ENCODE measurements at places on chromosomes 7 and 10.

- DNase-seq, result no peak
Observed at GRCh38 chr7:6266699-6267098, 5.7 kb downstream of the CYTH3 start.

DNA sequence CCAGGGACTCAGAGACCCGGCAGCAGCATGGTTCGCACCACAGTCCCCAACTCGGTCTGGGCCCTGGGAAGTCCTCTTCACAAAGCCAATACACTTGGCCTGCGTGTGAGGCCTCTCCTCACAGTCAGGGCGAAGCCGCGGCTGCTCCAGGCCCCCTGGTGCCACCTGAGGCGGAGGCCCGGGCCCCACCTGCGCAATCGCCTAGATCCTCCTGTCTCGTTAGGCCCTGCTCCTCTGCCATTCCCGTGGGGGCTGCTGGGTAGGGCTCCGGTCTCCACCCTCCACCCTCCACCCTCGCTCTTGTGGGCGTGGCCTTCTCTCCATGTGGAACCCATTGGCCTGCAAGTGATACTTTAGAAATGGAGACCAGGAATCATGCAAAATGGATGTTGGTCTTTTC lies 553.3 kb downstream of the INHBA start:
- DNase-seq, result no peak

GRCh38 chr7:88985295-88985694 lies 189.8 kb upstream of the TEX47 start:
- DNase-seq, result no peak

GRCh38 chr7:85320699-85321476 lies 134.0 kb upstream of the SEMA3D start:
- no peak for DNase-seq

DNA sequence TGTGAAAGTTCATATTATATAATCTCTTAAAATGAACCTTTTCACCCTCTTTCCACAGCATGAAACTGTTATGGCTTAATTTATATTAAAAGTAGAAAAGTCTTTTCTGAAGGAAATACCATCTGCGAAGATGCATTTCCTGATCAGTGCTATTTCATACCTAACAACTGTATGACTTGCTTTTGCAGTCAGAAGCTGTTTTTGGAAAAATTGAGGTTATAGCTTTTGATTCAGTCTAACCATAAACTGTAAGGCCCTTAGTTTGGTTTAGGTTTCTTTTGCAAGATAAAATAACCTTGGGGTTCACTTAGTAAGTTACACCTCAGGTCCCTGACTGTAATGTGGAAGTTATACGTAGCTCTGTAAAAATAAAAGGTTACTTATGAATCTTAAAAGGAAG lies 22.7 kb upstream of the PARP12 start:
- DNase-seq, result no peak

- no peak for DNase-seq
Observed at GRCh38 chr7:148306759-148307158, 283.8 kb upstream of the C7orf33 start.

- DNase-seq, result no peak
Observed at GRCh38 chr10:20173046-20173445, 356.8 kb downstream of the PLXDC2 start.

GRCh38 chr10:125419831-125420230 lies 259.5 kb upstream of the CTBP2 start:
- DNase-seq, result no peak

- no peak for DNase-seq
Observed at GRCh38 chr7:80971225-80971624, 52.4 kb upstream of the SEMA3C start.

DNA sequence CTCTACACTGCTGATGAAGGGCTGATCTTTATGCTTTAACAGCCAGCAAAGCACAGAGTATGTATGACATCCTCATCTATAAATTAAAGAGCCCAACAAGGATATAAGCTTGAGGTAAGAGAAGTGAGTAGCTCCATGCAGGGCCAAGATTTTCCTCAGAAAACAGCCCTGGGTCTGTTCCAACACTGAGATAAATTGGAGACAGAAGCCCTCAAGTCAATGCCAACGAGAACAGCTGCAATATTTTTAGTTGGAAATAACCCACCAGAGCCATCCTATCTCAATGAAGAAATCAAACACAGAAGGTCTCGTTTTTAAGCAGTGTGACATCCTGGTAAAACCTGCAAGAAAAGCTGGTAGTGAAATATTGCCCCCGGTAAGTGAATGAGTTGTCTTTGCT lies 297.0 kb upstream of the AUTS2 start:
- DNase-seq, result no peak

GRCh38 chr7:102994567-102994966 lies 80.0 kb downstream of the FBXL13 start:
- DNase-seq, result no peak

DNA sequence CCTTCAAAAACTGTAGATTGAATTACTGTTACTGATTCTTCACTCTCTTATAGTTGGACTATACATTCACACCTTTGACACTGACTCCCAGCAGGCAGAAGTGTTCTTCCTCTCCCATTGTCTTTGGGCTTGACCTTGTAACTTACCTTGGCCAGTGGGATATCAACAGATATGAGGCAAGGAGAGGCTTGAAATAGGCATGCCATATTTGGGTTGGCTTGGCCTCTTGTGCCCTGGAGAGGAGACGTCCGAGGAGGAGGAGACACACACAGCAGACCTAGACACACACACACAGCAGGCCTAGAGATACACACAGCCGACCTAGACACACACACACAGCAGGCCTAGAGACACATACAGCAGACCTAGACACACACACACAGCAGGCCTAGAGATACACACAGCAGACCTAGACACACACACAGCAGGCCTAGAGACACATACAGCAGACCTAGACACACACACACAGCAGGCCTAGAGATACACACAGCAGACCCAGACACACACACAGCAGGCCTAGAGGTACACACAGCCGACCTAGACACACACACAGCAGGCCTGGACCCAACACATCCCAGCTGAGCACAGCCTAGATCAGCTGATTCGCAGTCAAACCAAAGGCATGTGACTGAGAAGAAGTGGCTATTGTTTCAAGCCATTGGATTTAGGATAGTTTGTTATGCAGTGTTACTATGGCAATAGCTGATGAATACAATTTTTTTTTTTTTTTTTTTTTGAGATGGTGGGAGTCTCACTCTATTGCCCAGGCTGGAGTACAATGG lies 12.5 kb upstream of the GNA12 start:
- no peak for DNase-seq

DNA sequence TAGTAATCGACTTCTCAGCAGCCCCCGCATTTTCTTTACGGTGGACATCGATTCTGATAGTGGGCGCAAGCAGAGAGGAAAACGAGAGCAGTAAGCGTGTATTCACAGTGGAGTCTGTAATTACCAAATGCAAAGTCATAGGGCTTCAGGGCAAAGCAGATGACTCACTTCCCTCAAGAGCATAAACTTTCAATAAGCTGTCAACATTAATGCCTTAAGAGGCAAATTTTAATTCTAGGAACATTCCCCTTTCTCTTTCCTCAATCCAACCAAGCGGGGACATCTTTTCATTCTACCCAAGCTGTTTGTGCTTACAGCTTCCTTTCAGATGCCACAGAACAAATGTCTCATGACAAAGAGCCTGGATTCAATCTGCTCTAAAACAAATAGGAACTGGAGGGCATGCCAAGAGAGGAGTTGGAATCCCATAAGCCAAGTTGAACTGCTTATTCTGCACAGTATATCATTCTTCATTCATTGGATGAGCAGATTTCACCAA lies 48.6 kb downstream of the MALSU1 start:
- peak; percentile 43 for DNase-seq

DNA sequence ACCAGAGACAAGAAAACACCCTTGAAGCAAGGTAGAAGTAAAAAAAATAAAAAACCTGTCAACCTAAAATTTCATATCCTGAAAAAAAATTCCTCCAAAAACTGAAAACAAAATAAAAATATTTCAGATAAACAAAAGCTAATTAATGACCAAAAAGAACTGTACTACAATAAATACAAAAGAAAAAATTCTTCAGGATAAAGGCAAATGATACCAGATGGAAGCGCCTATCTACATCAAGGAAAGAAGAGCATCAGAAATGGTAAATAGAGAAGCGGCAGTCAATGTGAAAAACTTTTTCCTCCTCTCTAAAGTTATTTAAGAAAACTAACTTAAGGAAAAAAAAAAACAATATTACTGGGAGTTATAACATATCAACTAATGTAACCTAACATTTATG lies 79.8 kb downstream of the RSU1 start:
- no peak for DNase-seq

DNA sequence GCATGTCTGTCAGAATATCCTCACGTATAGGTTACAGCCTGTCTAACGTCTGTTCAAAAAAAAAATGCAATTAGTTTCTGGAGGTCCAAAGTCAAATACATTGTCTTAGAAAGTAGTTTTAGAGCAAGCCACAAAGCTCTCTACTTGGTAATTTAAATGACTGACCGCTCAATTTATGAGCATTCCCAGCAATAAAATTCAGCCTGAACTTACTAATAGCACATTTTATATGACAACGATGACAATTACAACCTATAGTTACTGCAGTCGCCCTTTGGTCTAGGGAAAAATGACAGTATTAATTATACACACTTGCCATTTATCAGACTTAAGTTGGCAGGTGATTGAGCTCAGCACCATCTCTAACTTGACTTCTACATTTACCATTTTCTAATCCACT lies 425.8 kb upstream of the STEAP1 start:
- no peak for DNase-seq

All from Ammon's horn (tissue), 1 donor.